ENCODE measurements at places on chromosomes 11 and 22.

DNA sequence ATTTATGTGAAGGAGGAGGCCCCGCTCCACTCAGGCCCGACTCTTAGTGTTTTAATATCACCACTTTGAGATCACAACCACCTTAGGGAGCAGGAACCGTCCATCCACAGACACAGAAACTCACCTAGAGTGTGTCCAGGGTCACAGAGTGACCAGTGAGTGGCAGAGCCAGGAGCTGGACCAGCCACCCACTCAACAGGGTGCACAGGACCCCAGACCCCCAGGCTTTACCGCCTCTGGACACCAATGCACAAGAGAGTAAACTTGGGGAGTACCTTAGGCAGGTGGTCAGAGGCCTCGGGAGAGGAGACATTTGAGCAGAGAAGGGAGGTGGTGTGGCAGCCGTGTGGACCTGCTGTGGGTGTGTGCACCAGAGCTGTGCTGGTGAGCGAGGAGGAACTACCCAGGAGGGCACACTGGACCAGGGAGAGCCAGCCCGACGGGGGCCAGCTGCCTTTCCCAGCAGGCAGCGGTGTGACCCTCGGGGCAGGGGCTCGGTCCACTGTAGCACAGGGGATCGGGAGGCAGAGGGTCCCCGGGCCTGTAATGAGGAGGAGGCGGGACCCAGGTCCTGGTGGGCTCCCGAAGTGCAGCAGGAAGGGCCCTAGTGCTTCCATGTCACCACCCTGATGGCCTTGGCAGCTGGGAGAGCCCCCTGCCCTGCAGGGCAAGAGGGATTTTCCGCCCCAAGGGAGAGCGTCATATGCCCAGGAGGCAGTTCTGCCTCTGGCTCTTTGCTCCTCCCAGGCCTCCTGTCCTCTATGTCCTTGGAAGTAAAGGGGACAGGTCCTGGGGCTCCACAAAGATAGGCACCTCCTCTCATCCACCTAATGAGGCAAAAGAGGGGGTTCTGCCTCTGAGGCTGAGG lies 7.5 kb upstream of the NLRP6 start:
- no peak for DNase-seq

- DNase-seq = no peak
Measured at GRCh38 chr11:1844221-1845094, 5.7 kb downstream of the TNNI2 start.

DNA sequence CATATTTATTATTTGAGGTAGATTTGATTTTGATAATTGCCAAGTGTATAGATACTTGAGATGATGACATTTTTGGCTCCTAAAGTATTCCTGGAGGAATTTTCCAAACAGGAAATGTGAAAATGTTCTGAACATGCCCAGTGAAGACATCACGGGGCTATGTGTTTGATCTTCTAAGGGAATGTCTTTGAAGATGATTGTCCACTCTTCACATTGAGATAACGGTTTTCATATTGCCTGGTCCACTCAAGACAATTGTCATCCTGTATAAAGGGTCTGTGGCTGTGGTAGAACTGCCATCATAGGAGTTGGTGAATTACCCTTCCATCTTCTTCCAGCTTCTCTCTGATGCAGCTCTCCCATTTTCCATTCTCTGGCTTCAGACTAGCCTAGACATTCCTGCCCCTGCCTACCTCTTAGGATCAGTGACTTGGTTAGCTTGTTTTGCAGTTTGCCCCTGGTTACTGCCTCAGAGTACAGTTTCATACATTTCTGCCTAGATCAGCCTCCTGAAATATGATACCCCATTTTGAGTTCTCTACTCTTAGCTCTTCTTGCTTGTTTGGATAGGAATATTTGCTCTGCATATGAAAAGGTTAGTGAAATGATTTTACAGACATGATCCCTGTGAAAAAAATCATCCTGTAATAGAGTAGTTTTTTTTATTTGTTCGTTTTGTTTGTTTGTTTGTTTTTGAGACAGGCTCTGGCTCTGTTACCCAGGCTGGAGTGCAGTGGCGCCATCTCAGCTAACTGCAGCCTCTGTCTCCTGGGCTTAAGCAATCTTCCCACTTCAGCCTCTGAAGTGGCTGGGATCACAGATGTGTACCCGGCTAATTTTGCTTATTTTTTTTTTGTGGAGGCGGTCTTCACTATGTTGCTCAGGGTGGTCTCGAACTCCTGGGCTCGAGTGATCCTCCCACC lies 111.4 kb upstream of the SORL1-AS1 start:
- no peak for DNase-seq

DNA sequence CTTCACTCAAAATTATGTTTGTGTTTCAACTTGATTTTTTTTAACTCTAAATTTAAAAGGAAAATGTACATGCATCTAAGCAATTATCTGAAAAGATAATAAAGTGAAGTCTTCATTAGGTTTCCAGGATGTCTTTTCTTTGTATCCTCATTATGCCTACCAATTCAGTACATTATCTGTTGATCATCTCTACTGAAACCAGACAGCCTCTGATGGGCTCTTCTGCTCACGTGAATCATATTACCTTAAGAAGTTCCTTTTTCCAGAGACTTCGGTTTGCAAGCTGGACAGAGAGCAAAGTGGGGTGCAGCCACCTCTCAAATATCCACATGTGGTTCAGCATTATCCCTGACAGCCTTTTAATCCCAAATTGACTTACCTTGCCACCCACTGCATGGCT lies 158.4 kb downstream of the CADM1 start:
- no peak for DNase-seq

GRCh38 chr11:118908901-118909618 lies 16.7 kb downstream of the BCL9L start:
- DNase-seq = no peak

GRCh38 chr22:41351011-41351410 lies 30.7 kb upstream of the TEF start:
- DNase-seq = no peak
